Stimulated activated CD4-positive, alpha-beta T cell treated with anti-CD3 and anti-CD28 coated beads, Interleukin-15, amount 100 ng/mL, for 1 hour (primary cell): ENCODE measurements at places on chromosomes 1 and 21.

DNA sequence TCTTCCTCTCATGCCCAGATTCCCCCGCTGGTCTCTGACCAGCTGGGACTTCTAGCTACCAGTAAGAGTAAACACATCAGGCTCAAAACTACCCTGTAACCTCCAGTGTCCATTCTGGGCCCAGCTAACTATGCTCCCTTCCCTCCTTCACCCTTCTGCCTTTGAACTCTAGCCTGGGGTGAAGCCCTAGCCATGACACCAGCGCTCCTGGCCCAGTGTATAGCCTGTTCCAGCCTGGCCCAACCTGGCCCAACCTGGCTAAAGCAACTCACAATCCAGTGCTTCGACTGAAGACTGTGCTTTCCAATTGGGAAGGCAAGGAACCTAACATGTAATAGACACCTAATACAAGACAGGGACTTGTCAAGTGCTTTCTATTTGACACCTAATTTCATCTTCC lies 27.6 kb downstream of the CSMD2 start:
- DNase-seq = no peak

DNA sequence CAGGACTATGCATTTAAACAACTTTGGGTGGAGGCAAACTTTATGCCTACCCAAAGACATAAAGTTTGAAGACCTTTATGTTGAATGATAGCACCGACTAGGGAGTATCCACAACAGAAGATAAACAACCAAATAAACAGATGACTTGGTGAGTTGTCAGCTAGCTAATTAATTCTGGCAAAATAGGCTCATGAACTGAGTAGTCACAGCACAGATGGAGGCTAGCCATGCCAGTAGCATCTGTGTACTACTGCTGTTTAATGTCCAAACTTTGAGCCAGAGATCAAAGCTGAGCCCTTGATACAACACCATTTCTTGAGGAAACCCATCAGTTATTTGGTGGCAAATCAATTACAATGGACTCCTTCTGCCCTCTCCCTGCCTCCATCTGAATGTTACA lies 40.3 kb upstream of the CCDC190 start:
- no peak for DNase-seq

DNA sequence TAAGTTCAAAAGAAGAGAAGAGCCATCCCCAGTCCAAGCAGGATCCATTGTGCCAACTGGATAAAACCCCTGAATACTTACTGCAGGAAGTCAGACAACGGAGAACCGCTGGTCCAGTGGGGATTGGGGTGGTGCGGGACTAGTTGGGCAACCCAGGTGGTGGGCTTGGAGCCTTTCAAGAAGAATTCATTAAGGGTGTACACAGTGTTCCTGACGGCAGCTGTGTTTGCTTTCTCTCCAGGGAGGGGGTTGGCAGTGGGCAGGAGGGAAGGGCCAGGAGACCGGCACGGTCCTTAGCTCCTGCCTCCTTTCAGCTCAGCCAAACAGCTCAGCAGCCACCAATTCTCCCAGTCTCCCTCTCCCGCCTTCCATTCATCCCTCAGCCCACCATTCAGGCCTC lies 7.1 kb upstream of the CDK18 start:
- DNase-seq = no peak

DNA sequence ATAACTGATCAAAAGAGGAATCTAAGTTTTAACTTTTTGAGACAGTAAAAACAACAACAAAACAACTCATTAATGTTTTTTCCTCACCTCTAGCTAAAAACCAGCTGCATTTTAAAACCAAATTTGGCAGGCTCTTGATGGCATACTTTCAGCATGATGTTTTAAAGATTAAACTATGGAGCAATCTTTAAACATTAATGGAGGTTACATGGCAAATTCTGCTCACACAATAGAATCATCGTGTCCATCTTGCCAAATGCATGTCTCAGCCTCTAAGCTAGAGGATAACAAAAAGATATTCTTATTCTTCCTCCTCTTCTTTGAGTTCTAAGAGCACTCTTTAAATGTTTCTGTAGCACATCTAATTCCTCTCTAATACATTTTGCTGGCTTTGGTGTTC lies 579.8 kb upstream of the PKN2 start:
- no peak for DNase-seq

GRCh38 chr1:30095451-30096025 lies 627.8 kb downstream of the MATN1 start:
- no peak for DNase-seq

DNA sequence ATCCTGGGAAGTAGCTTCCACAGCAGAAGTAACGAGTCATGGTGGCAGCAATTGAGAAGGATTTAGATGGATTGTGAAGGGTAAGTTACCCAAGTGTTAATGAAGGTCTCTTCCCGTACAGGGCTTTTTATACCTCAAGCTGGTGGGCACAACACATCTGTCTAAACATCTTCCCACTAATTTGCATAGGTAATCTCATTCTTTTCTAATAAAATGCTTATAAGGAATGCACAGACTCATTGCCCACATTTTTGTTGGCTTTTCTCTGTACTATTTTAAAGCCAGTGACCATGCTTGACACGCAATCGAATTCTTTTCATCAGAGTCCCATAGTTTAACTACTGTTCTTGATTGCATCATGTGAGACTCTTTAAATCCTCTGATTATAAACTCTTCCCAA lies at the start of gene KRTAP7-1:
TSS of gene KRTAP7-1 (minus strand) at position 101 of the 400 bp plus-strand sequence. CDS start at position 40, 61 bp downstream.
- no peak for DNase-seq

- DNase-seq = no peak
These were observed 777 bp downstream of the FLAD1 start for GRCh38 chr1:154983776-154984466.
